Uterus (tissue), 4 donors: ENCODE measurements at places on chromosomes 2 and 18.
A peak's percentile ranks its signal among the peaks of the same experiment; 100 is the strongest.

DNA sequence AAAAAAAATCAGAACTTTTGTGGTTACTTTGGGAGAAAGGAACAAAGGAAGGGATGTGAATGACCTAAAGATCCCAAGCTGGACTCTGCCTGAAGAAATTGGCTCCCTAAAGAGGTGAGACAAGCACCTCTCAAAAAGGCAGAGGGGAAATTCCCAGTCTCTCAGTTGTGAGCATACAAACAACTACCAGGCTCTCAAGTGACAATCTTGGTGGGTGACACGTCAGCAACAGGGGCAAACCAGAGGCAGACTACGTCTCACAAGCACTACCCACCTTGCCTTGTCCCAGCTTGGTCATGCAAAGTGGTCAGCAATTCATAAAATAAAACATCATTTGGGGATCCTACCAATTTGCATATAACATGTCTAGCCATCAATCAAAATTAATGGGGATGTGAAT, 24.3 kb upstream of the LRATD1 start:
- DNase-seq, result no peak
- no peak overlapping the region for H3K4me3 ChIP-seq
- no peaks in the 10 kb centered on the region for H3K4me1 ChIP-seq

DNA sequence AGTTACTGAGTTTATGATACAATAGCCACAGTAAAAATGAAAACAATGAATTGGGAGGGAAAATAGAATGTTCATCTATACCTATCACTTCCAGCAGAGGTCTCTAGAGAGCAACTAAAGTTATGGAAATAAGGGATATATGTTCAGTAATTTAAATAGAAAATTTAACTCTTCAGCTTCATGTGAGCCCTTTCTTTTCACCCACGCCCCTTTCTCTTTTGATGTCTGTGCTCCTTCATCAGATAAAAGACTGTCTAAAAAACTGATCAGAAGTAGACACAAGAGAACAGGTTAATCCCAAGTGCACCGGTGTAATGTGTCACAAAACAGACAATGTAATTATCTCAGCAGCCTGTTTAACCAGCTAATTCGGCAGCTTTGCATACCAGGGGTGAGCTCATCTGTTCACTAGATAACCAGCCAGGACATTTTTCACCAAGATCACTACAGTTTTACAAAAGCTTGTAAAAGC, 238.5 kb upstream of the ERBB4 start:
- no peak overlapping the region for H3K4me3 ChIP-seq
- H3K36me3 ChIP-seq, result no peaks in the 10 kb centered on the region
- H3K27me3 ChIP-seq, result no peaks in the 10 kb centered on the region

- DNase-seq, result no peak
- H3K27ac ChIP-seq, result no peak overlapping the region
- no peak overlapping the region for H3K4me3 ChIP-seq
- no peaks in the 10 kb centered on the region for H3K36me3 ChIP-seq
- H3K27me3 ChIP-seq, result no peaks in the 10 kb centered on the region
These were observed 96.6 kb downstream of the RAPH1 start for GRCh38 chr2:203438528-203438927.

- no peaks in the 10 kb centered on the region for H3K4me1 ChIP-seq
- H3K4me3 ChIP-seq, result no peak overlapping the region
- no peaks in the 10 kb centered on the region for H3K36me3 ChIP-seq
These were observed 188.0 kb upstream of the PARD3B start for GRCh38 chr2:204357286-204357685.

DNA sequence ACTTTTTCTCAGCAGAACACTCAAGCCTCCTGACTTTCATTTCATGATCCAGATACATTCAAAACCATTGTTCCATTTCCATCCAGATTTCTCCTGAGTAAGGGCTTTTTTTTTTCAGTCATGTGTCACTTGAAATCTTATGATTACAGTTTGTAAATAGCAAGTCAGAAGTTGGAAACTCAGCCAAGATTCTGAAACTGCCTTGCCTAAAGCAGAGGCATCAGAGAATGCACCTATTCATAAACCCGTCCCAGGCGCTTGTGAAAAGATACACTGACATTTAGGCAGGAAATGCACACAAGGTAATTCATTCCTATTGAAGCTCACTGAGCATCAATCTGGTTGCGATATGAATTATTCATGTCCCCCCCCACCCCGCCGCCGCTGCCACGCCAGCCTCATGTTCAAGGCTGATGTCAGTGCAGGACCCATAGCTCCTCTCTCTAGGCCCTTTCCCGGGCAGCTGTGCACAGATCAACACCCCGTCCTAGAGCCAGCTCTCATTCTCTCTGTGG, 30.4 kb upstream of the MGAT4A start:
- H3K36me3 ChIP-seq, result no peaks in the 10 kb centered on the region
- H3K4me3 ChIP-seq, result no peak overlapping the region
- H3K4me1 ChIP-seq, result no peaks in the 10 kb centered on the region
- no peaks in the 10 kb centered on the region for H3K27me3 ChIP-seq
- no peak for DNase-seq
- H3K27ac ChIP-seq, result no peak overlapping the region

- no peaks in the 10 kb centered on the region for H3K4me1 ChIP-seq
- no peak overlapping the region for H3K4me3 ChIP-seq
- H3K36me3 ChIP-seq, result no peaks in the 10 kb centered on the region
- H3K27me3 ChIP-seq, result no peaks in the 10 kb centered on the region
- no peak for DNase-seq
These were observed 303.4 kb downstream of the PIK3C3 start for GRCh38 chr18:42258301-42258965.

- no peak overlapping the region for H3K4me3 ChIP-seq
- no peaks in the 10 kb centered on the region for H3K36me3 ChIP-seq
- peak; percentile 28 for DNase-seq
- H3K27ac ChIP-seq, result no peak overlapping the region
These were observed 258.3 kb downstream of the SS18 start for GRCh38 chr18:25832001-25832604.

DNA sequence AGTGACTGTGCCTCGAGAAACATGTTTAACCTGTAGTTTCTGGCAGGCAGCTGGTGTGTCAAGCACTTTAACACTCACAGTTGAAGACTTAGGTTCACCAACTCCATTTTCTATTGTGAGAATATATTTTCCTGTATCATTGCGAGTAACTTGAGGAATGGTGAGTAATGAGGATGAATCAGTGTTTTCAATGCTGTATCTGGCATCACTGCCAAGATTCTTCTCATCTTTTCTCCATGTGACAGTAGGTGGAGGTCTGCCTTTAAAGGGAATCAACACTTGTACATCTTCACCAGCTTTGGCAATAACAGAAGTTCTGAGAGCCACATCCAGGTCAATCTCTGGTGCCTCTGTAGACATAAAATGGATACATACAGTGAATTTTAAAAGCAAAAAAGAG, 72.8 kb downstream of the PLEKHA3 start:
- no peaks in the 10 kb centered on the region for H3K27me3 ChIP-seq
- H3K27ac ChIP-seq, result no peak overlapping the region
- no peaks in the 10 kb centered on the region for H3K4me1 ChIP-seq
- no peak for DNase-seq

DNA sequence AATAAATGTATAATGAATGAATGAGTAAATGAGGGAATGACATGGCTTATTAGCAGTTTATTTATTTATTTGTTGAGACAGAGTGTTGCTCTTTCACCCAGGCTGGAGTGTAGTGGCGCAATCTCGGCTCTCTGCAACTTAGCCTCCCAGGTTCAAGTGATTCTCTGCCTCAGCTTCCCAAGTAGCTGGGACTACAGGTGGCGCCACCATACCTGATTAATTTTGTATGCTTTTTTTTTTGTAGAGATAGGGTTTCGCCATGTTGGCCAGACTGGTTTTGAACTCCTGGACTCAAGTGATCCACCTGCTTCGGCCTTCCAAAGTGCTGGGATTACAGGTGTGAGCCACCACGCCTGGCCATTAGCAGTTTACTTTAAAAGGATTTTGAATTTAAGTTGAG, 100.3 kb upstream of the CAVIN2 start:
- no peaks in the 10 kb centered on the region for H3K4me1 ChIP-seq
- no peak overlapping the region for H3K27ac ChIP-seq
- no peak for DNase-seq
- H3K4me3 ChIP-seq, result no peak overlapping the region
- no peaks in the 10 kb centered on the region for H3K36me3 ChIP-seq

GRCh38 chr2:180231015-180231414, 223.9 kb upstream of the CWC22 start:
- no peaks in the 10 kb centered on the region for H3K36me3 ChIP-seq
- H3K27me3 ChIP-seq, result no peaks in the 10 kb centered on the region
- no peak overlapping the region for H3K27ac ChIP-seq
- no peaks in the 10 kb centered on the region for H3K4me1 ChIP-seq
- no peak overlapping the region for H3K4me3 ChIP-seq

DNA sequence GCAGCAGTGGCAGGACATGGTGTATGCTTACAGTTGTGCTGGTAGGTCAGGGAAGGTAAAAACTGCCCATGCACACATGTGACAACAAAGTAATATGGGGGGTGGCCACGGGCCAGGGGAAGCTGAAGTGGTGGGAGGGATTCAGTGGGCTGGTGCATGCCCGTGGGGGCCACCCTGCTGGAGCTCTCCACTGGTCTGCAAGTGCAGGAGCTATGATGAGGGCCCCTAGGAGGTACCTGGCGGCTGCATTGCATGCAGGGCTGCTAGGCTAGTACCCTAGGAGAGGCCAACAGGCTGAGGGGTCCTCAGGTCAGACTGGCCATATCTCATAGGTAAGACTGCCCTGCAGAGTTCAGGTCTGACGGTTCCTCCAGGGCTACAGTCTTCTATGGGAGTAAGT, 265.9 kb downstream of the NUP35 start:
- H3K27ac ChIP-seq, result no peak overlapping the region
- no peaks in the 10 kb centered on the region for H3K27me3 ChIP-seq
- no peak overlapping the region for H3K4me3 ChIP-seq
- no peaks in the 10 kb centered on the region for H3K4me1 ChIP-seq

- DNase-seq, result peak; percentile 88
- H3K27ac ChIP-seq, result peak within 1 kb of the TSS; percentile 90
- no peaks in the 10 kb centered on the region for H3K4me1 ChIP-seq
- H3K27me3 ChIP-seq, result no peaks in the 10 kb centered on the region
These were observed at the start of gene ANKRD44 for GRCh38 chr2:197310271-197310985. Gene ANKRD44, minus strand, starts transcription at chr2:197310780. Its CDS starts 176 bp downstream, at chr2:197310604.

GRCh38 chr2:206084870-206085741, 868 bp downstream of the INO80D start:
- peaks cover 5% of the 10 kb centered on the region for H3K4me1 ChIP-seq
- H3K4me3 ChIP-seq, result peak overlapping the region; percentile 77
- no peaks in the 10 kb centered on the region for H3K36me3 ChIP-seq
- DNase-seq, result peak; percentile 31
- peak overlapping the region; percentile 99 for H3K27ac ChIP-seq
- H3K27me3 ChIP-seq, result no peaks in the 10 kb centered on the region

- no peaks in the 10 kb centered on the region for H3K27me3 ChIP-seq
- no peak overlapping the region for H3K27ac ChIP-seq
- no peak overlapping the region for H3K4me3 ChIP-seq
- DNase-seq, result no peak
These were observed 46.4 kb downstream of the CCDC85A start for GRCh38 chr2:56230156-56230555.

DNA sequence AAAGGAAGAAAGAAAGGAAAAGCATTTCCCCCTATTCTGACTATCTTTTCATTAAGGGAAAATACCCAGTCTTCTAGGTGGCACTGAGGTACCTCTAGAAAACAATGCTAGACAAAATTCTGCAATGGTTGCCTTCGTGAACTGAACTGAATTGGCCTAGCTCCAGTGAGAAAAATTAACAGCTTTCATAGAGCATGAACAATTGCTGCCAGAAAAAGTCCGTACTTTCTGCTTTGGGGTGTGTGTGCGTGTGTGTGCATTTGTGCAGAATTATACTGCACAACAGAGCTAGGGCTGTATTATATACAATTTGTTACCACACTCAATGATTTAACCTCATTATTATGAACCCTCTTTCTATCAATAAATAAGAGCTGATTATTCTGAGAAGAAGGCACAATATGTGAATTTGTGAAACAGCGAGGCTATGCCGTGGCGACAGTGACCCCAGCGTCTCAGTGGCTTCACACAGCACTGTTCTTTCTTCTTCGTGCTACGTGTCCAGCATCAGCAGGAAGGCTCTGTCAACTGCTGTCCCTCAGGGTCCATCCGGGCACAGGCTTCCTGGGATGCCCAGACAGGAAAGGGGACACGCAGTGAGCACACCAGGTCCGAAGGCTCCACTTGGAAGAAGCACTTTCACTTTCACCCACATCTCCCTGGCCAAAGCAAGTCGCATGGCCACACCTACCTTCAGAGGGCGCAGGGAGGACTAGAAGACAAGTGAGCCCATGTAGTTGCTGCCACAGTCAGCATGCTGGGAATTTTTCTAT, 47.5 kb downstream of the PTGR3 start:
- H3K4me3 ChIP-seq, result no peak overlapping the region
- no peaks in the 10 kb centered on the region for H3K4me1 ChIP-seq
- H3K36me3 ChIP-seq, result no peaks in the 10 kb centered on the region
- DNase-seq, result no peak
- no peak overlapping the region for H3K27ac ChIP-seq

DNA sequence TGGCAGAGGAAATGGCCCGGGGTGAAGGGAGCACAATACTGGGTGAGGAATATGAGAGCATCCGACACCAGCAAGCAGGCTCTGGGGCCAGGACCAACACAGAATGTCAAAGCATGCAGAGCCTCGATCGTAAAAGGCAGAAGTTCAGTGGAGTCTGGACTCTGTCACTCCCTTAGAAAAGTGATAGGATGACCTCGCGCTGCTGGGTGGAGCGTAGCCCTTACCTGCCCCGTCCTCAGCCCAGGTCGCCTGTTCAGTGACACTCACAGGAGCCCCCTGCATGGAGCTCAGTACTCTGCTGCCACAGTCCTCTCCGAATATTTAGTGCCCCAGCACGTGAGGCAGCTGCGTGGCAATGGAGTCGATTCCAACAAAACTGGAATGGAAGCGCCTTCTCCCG, 236.7 kb upstream of the MYT1L start:
- H3K27me3 ChIP-seq, result no peaks in the 10 kb centered on the region
- H3K4me3 ChIP-seq, result no peak overlapping the region
- no peaks in the 10 kb centered on the region for H3K4me1 ChIP-seq
- no peak overlapping the region for H3K27ac ChIP-seq
- no peak for DNase-seq
